ENCODE measurements at places on chromosomes 16 and 17. TPM values are rescaled to one million over a fixed set of nuclear protein-coding genes. Genes with fewer than 3 reads are reported as not detected.

The CRYM gene
- total RNA-seq: 0.30 TPM

The EPX gene
- not detected for total RNA-seq

The UBTF gene
- total RNA-seq: 75.4 TPM

The KRTAP2-3 gene
- total RNA-seq: not detected

The DNASE1L2 gene
- total RNA-seq: 0.39 TPM

The EFCAB5 gene
- total RNA-seq: 0.42 TPM

The TPPP3 gene
- total RNA-seq: 7.2 TPM

The SRCIN1 gene
- 0.84 TPM for total RNA-seq

The TMEM95 gene
- not detected for total RNA-seq

The PRM3 gene
- total RNA-seq: not detected

The NUDT7 gene
- 12.1 TPM for total RNA-seq

The EPN3 gene
- total RNA-seq: not detected

The TMED6 gene
- 0.84 TPM for total RNA-seq

The C16orf74 gene
- 0.87 TPM for total RNA-seq

The YPEL2 gene
- 38.5 TPM for total RNA-seq

The SOX8 gene
- total RNA-seq: 7.0 TPM

The KRTAP2-2 gene
- total RNA-seq: not detected

DNA sequence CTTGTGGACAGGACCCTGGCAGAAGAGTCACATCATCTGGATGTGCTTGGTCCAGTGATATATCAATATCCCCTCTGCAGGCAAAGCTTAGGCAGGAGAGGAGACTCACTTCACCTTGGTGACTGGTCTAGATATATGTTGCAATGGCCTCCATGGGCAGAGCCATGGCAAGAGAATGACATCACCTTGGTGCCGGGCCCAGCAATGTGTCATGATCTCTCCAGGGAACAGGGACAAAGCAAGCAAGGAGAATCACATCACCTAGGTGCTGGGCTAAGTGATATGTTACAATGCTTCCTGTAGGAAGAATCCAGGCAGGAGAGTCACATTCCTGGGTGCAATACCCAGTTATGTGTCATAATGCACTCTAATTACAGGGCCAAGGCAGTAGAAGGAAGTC, 2106.2 kb downstream of the TP53TG3F start:
- no peak for DNase-seq

- DNase-seq: peak; percentile 79
These were observed 25.9 kb downstream of the GRIN2C start for GRCh38 chr17:74833501-74834377.

DNA sequence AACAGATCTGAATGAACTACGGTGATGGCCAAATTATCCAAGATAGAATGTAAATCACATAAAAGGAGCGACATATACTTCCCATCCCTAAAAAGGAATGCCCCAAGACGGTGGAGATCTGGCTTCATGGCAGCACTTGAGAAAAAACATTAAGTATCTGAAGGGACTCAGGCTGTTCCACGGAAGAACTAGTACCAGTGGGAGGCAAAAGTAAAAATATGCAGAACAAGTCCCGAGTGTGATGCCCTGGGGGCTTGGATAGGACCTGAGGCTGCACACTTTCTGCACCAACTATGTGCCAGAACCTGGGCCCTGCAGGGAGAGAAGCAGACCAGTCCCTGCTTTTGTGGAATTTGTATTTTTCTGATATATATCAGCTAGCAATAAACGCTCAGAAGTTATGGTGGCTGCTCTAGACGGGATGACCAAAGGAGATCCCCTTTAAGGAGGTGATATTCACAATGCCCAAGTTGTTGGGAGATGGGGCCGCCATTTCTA, 539 bp upstream of the CKLF start:
- no peak for DNase-seq

DNA sequence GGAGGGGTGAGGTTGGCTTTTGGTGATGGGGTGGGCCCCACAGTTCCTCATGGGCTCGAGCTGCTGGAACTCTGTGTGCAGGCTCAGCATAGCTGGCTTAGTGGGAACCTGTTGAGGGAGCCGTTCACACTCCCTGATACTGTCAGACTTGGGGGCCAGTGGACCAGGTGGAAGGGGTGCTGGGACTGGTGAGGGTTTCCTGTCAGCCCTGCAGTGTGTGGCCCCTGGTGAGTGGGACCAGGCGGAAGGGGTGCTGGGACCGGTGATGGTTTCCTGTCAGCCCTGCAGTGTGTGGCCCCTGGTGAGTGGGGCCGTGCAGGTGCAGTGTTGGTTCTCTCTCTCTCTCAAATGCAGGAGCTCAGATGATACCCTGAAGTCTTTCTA, 45.1 kb upstream of the ZNF750 start:
- no peak for DNase-seq

DNA sequence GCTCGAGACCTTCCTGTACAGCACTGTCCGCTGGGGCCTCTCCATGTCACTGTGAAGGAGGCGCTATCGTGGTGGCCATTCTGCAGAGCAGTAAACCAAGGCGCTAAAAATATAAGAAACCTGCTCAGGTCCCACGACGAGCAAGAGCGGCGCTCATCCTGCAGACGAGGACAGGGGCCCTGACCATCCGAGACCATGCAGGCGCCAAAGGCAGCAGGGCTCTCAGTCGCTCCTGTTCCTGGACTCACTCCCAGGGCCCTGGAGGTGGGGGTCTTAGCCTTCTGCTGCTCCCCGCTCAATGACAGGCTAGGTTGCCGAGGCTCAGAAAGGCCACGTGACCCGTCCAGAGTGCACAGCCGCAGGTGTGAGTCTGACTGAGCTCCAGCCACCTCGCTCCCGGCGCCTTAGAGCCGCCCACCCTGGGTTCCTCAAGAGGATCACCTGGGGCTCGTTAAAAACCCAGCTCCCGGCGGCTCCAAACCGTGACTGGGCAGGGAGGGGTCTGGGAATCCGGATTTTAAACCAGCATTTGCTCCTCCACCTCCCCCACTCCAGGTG, 509 bp upstream of the ATP2C2 start:
- DNase-seq: no peak

DNA sequence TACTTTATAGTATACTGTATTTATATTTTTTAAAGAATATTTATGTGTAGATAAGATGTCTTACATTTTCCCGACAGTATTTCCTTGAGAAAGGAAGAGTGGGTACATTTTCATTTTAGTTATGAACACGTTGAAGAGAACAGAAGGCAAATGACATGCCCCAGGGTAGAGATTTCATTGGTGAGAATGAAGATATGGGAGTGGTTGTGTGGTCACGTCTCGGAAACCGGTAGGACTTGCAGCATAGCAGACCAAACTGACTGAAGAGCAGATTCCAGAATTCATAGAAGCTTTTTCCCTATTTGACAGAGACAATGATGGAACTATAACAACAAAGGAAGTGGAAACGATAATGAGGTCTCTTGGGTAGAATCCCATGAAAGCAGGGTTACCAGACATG, 71.7 kb downstream of the KCNJ2 start:
- DNase-seq: no peak

DNA sequence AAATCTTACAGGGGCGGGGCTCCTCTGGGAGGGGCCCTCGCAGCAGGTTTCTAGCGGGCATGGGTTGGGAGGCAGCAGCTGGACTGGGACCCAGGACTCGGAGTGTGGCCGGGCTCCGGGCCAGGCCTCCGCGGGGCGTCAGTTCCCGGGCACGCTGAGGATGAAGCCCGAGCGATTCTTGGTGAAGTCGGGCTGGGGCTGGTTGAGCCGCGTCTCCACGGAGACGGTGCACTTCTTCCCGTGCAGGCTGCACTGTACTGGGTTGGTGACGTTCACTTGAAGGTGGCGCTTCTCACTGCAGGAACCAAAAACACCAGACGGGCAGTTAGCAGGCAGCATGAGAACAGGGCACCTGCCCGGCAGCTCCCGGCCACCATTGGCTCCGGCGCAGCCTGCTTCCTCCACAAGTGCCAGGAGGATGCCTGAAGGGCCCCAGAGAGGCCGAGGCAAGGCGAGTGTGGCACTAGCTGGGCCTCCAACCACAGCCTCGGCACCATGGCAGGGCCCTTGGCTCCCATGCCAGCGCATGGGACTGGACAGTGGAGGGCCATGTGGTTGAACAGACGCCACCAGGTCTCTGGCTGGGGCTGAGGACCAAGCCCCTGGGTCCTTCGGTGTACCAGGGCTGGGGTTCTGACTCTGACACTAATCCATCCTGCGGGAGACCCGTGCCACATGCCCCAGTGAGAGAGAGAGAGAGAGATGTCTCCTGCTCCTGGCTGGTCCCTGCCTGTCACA, 8.0 kb downstream of the CDK5R1 start:
- no peak for DNase-seq

DNA sequence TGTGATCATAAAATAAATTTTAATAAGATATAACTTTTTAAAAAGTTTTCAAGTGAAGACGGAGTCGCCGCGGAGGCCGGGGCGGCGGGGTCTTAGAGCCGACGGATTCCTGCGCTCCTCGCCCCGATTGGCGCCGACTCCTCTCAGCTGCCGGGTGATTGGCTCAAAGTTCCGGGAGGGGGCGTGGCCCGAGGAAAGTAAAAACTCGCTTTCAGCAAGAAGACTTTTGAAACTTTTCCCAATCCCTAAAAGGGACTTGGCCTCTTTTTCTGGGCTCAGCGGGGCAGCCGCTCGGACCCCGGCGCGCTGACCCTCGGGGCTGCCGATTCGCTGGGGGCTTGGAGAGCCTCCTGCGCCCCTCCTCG, at the start of gene FOXC2:
TSS of gene FOXC2 (plus strand) at position 229 of the 365 bp plus-strand sequence. CDS start 507 bp downstream, outside the sequence.
- peak; percentile 96 for DNase-seq

GRCh38 chr17:9239246-9239792, 218.0 kb downstream of the NTN1 start:
- DNase-seq: peak; percentile 56

DNA sequence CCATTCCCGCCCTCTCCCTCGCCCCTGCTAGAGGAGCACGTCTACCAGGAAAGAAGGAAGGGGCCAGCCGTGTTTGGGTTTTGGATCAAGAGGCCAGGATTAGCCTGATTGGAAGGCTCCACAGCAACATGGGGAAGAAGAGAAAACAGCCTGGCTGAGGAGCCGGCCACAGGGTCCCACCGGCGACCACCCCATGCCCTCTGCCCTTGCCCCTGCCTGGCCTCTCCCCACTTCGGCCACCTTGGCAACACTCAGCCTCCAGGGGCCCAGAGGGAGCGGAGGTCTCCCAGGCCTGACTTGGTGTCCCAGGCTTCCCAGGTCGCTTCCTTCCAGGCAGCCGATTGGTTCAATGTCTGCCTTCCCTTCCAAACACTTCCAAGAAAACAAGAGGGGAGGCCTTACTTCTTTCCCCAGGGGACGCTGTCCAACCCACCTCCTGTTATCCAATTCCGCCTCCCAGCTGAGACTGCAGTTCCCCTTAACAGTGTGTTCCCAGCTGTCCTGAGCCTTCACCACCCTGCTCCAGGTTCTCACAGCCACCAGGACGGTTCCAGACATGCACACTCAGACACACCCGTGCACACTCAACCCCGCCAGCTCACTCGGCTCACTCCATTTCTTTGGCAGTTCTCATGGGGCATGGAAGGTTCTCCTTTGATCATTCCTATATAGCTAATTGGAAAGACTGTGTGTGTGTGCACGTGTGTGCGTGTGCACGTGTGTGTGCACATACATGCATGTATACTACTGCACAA, 65.4 kb downstream of the RBFOX3 start:
- DNase-seq: no peak

GRCh38 chr17:7889166-7889955, 772 bp downstream of the CHD3 start:
- DNase-seq: peak; percentile 98

DNA sequence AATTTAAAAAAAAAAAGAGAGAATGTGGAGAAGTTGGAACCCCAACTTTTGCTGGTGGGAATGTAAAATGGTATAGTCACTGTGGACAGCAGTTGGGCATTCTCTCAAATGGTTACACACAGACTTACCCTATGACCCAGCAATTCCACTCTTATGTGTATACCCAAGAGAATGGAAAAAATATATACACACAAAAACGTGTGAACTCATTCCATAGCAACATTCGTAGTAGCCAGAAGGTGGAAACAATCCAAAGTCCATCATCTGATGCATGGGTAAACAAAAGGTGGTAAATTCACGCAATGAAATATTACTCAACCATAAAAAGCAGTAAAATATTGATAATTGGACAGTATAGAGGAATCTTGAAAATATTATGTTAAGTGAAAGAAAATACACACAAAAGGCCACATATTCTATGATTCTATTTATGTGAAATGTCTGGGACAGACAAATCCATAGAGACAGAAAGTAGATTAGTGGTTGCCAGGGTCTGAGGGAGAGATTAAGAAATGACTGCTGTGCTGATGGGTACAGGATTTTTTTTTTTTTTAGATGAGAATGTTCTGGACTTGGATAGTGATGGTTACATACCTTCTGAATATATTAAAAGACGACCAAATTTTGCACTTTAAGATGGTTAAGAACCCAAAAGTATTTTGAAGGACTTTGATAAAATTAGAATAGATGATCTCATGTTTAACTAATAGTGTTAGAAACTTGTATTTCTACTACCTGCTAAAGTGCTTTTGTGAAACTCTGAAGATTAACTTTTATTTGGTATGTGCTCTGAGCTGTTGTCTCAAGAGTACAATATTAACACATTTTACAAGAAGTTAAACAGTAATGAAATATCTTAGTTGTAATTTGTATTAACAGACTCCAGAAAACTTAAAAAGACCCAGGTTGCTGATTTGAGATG, 60.9 kb downstream of the MRTFB start:
- DNase-seq: no peak

DNA sequence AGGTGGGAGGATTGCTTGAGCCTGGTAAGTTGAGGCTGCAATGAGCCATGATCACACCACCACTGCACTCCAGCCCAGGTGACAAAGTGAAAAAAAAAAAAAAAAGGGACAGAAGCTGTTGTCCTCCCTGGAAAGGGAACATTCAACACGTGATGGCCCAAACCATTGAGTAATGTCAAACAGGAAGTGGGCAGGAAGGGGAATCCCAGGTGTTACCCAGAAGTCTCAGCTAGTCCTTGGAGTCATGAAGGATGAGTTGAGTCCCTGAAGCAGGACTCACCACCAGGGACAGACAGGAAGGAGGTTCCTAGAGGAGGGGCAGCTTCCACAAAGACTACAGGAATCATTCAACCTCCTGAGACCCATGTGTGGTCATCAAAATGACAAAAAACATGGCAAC, 19.8 kb upstream of the CMIP start:
- DNase-seq: no peak

- DNase-seq: peak; percentile 51
These were observed 522 bp downstream of the NAGS start for GRCh38 chr17:44004761-44005526.

DNA sequence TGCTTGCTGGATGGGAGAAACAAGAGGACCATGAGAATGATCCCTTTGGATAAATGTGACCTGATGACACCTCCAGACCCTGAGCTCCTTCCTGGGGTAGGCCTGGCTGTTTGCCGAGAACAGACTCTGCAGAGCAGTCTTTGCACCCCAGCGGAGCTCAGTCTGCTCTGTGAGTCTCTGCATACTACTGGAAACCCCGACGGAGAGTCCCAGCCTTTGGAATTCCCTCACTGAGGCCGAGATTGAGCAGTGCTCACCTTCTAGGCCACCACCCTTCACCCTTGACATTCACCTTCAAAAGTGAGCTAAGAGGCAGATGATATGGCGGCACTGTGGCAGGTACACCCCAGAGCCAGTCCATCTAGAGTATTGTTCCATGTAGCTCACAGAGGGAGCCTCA, 172.2 kb upstream of the CDH13 start:
- DNase-seq: no peak

GRCh38 chr16:13895516-13895915, 24.4 kb upstream of the ERCC4 start:
- no peak for DNase-seq

- DNase-seq: no peak
These were observed 26.4 kb downstream of the DHX38 start for GRCh38 chr16:72120026-72120425.

- DNase-seq: no peak
These were observed 73.4 kb downstream of the MPRIP start for GRCh38 chr17:17115620-17116019.

GRCh38 chr17:15929941-15930340, 15.0 kb upstream of the ADORA2B start:
- DNase-seq: no peak

GRCh38 chr16:86701286-86701975, 123.1 kb downstream of the FOXL1 start:
- no peak for DNase-seq

Measured in aorta (tissue), 5 donors.